Fibroblast of villous mesenchyme (primary cell): ENCODE measurements at places on chromosomes 12 and 14. TPM values are rescaled to one million over a fixed set of nuclear protein-coding genes. Genes with fewer than 3 reads are reported as not detected.

DNA sequence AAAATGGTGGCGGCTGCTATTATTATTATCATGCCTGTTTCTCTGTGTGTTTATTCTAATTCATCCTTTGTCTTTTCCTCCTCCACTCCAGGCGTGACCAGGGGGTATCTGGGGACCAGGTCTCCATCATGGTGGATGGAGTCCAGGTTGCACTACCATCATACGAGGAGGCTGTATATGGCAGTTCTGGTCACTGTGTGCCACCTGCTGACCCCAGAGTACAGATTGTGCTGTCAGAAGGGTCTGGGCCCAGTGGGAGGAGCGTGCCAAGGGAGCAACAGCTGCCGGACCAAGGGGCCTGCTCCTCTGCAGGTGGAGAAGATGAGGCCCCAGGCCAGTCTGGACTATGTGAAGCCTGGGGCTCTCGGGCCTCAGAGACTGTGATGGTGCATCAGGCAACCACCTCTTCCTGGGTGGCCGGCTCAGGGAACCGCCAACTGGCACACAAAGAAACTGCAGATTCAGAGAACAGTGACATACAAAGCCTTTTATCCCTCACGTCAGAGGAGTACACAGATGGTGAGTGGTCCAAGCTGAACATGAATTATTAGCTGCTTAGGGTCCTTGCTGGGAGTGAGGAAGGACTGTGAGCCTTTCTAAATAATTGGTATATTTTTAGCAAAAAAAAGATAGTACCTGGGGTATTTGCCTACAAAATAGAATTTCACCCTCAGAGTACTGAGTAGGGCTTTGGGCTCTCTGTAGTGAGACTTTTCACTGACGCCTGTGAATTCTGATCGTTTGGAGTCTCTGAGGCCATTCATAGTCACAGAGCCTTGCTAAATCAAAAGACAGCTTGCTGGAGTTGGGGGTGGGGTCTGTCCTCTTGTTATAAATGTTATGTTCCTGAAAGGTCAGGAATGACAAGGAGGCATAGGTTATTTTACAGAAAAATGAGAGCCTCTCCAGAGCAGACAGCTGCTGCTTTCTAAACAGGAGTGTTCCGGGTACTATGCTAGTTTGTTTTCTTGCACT, 58.1 kb upstream of the SRSF5 start:
- DNase-seq: no peak

- peak; percentile 87 for DNase-seq
Observed at GRCh38 chr12:120231316-120232011, 30.6 kb upstream of the RPLP0 start.

DNA sequence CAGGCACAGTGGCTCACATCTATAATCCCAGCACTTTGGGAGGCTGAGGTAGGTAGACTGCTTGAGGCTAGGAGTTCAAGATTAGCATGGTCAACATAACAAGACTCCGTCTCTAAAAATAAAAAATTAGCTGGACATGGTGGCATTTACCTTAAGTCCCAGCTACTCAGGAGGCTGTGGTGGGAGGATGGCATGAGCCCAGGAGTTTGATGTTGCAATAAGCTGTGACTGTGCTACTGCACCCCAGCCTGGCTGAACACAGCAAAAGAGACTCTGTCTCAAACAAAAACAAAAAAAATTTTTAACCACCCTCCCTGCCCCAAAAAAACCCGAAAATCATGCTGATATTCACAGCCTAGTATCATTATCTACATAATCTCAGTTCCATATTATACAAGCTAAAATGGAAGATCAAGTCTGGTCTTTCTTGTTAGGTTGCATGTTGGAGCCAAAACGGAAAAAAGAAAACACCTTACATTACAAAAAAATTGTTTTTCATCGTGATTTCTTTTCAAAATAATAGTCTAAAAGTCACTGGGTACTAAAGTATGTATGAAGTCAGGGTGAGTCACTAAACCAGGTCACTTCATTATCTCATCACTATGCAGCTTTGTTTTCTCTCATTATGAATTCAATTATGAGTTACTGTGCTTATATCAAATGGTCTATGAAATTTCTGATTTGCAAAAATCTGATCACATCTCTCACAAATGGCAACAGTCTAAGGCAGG, 13.8 kb downstream of the GXYLT1 start:
- peak; percentile 63 for DNase-seq

DNA sequence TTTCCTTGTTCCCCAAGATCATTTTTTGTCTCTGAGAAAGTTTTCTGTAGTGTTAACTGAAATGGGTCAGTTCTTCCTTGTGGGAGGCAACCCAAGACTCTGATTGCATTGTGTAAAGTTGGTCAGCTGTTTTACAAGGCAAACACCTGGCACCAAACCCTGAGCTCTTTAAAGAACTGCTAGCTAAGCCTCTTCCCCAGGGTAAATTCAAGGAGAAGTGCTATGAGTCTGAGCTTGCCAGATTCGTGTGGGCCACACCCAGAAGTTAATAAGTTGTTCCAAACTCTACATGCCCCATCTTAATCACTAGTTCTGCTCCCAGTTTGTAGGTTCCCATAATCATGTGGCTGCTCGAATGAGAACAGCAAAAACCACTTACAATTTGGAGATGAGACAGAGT, 214.5 kb downstream of the BTG1 start:
- DNase-seq: no peak

DNA sequence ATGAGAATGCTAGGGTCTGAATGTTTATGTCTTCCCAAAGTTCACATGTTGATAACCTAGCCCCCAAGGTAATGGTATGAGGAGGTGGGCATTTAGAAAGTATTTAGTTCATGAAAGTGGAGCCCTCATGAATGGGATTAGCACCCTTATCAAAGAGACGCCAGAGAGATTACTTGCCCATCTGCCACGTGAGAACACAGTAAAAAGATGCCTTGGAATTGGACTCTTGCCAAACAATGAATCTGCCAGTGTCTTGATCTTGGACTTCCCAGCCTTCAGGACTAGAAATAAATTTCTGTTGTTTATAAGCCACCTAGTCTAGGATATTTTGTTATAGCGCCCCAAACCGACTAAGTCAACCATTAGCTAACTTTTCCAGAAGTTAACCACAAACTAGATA, 92.0 kb upstream of the SLC38A4 start:
- no peak for DNase-seq

DNA sequence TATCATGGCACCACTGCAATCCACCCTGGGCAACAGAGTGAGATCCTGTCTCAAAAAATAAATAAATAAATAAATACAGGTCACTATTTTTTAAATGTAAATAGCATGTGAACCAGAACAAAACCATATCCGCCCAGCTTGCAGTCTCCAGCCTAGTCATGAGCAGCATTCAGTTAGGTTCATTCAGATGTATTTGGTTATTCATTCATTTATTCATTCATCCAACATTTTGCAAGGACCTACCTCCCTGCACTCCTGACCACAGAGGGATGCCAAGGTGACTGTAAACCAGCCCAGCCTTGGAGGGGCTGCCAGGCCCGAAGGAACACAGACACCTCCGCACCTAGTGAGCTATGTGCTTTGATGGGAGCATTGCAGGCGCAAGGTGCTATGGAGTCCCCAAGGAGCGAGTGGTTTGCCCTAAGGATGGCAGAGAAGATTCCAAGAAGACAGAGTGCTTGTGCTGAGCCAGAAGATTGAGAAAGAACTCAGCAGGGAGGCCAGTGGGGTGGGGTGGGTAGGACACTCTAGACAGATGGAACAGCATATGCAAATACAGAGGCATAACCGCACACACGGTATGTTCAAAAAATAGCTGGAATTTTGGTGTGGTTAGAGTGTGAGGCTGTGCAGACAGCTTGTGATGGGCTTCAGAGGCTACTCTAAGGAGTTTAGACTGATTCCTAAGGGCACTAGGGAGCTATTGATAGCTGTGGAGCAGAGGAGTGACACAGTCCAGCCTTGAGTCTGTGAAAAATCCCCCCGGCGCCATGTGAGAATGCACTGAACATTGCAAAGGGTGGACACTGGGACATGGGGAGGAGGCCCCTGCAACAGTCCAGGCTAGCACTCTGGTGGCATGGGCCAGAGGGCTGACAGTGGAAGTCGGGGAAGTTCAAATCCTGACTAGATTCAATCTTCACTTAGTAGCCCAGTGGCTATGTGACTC, 11.7 kb downstream of the DTX1 start:
- DNase-seq: no peak

DNA sequence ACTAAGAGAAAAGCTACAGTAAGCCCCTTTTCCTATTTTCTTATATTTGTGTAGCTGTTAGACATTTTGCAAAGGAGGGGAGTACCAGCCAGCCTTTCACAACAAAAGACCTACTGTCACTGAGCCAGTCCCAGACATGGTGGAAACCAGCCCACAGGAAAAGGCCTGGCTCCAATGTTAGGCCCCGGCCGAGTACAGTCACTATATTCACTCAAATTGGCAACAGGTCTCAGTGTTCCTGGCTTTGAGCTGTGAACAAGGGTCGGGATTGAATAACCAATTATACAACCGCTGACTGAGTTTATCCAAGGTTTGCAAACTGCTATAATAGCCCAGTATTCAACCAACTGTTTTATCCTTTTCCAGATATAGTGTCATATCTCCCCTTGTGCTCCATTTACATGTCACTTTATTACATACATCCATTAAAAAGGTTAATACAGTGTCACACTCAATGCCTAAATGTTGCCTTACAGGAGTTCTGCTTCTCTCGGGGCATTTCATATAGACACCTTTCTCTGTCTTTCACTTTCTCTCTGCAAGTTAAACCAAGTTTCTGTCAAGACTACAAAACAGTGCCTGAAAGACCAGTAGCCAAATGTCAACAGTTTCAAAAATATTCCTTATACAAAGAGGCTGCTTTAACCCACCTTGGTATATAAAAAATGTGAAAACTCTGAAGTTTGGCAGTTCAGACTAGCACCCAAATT, 178.1 kb downstream of the SOX5 start:
- no peak for DNase-seq

- DNase-seq: peak; percentile 89
Observed at GRCh38 chr12:46874642-46875041, 48.8 kb upstream of the SLC38A4 start.

GRCh38 chr14:54278087-54278486, 118.7 kb upstream of the CDKN3 start:
- DNase-seq: no peak

GRCh38 chr12:23025372-23026016, 400.5 kb downstream of the ETNK1 start:
- no peak for DNase-seq

DNA sequence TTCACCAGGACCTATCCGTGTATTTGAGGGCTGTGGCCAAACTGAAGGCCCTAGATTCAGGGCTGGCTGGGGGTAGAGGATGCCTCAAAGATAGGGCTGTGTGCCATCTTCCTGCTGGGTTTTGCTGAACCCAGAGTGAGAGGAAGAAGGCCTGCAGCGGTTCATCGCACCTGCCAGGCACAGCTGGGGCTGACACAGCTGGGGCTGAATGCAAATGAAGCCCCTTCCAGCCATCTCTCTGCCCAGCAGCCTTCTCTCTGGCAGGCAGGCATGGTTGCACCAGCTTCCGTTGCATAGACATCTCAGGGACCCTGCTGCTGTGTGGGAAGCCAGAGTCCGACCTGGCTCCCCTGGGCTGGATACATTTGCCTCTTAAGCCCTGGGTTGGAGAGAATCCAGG, 152.4 kb downstream of the TSPAN9 start:
- DNase-seq: no peak

- DNase-seq: no peak
Observed at GRCh38 chr14:67538501-67538900, 5.4 kb downstream of the PLEKHH1 start.

GRCh38 chr12:106710143-106710893, 64.2 kb upstream of the RIC8B start:
- DNase-seq: no peak

GRCh38 chr12:124369055-124369826, 74.3 kb downstream of the RFLNA start:
- peak; percentile 96 for DNase-seq

GRCh38 chr12:128314611-128315010, 47.6 kb downstream of the TMEM132C start:
- DNase-seq: no peak

DNA sequence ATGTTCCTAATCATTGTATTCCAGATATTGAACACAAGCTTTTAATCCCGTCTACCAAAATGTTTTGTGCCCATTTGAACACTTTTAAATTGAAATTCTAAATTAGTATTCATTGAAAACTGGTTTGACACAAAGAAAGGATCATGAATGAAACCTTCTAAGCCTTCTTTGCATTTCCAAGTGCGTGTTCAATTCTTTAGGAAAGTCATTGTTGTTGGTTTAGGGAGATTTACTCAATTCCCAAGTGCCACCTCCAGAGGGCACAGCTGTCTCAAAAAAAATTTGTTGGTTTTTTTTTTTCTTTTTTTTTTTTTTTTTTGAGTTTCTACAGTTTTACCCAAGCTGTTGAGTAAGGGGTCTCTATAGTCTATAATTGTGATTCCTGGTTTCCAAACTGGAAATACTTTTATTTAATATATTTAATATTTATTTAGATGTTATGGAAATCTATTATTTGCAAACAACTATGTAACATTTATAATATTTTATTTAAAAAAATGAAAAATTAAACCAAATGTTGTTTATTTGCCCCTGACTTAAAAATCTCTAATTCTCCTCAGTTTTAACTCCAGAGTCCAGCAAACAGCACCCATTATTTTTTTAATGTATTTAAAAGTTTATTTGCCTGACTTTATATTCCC, 79.9 kb downstream of the NEDD1 start:
- peak; percentile 21 for DNase-seq

The LRCOL1 gene
- 0.32 TPM in 1 of 2 replicates, not detected in the other for total RNA-seq

The CREBL2 gene
- 25.1 and 33.2 TPM in 2 replicates for total RNA-seq

The PMEL gene
- total RNA-seq: 1.3 TPM in 2 replicates
